ENCODE measurements at places on chromosomes 7 and 10. TPM values are rescaled to one million over a fixed set of nuclear protein-coding genes. Genes with fewer than 3 reads are reported as not detected.

SYT15B gene
- under 0.01 TPM for total RNA-seq

CNTNAP2 gene
- under 0.01 TPM for total RNA-seq

GPR26 gene
- not detected for total RNA-seq

DTX2 gene
- 4.1 TPM for total RNA-seq

TEX47 gene
- not detected for total RNA-seq

CFAP46 gene
- 0.87 TPM for total RNA-seq

NKX2-3 gene
- total RNA-seq: not detected

BMPER gene
- total RNA-seq: 5.0 TPM

TRIL gene
- total RNA-seq: 0.25 TPM

GPRIN2 gene
- total RNA-seq: not detected

CCDC172 gene
- total RNA-seq: not detected

PRKCQ gene
- total RNA-seq: 0.22 TPM

RBM33 gene
- 29.0 TPM for total RNA-seq

AGAP3 gene
- 48.9 TPM for total RNA-seq

SLC26A3 gene
- not detected for total RNA-seq

AFAP1L2 gene
- 0.22 TPM for total RNA-seq

PNLIPRP3 gene
- 0.12 TPM for total RNA-seq

DNA2 gene
- total RNA-seq: 6.4 TPM

TMEM273 gene
- not detected for total RNA-seq

ELN gene
- total RNA-seq: 0.89 TPM

SLC13A1 gene
- total RNA-seq: not detected

CYP2C9 gene
- total RNA-seq: not detected

MAD1L1 gene
- 82.0 TPM for total RNA-seq

KCNK18 gene
- not detected for total RNA-seq

FGF8 gene
- not detected for total RNA-seq

THSD7A gene
- 0.50 TPM for total RNA-seq

POLR2J2 gene
- total RNA-seq: 3.2 TPM

OR2A1 gene
- not detected for total RNA-seq

OPN1SW gene
- not detected for total RNA-seq

ADCY1 gene
- 0.33 TPM for total RNA-seq
